ENCODE measurements at places on chromosomes 3 and 15. TPM values are rescaled to one million over a fixed set of nuclear protein-coding genes. Genes with fewer than 3 reads are reported as not detected.

The ITGA11 gene
- 2.0 TPM for total RNA-seq

The PXYLP1 gene
- 40.3 TPM for total RNA-seq

DNA sequence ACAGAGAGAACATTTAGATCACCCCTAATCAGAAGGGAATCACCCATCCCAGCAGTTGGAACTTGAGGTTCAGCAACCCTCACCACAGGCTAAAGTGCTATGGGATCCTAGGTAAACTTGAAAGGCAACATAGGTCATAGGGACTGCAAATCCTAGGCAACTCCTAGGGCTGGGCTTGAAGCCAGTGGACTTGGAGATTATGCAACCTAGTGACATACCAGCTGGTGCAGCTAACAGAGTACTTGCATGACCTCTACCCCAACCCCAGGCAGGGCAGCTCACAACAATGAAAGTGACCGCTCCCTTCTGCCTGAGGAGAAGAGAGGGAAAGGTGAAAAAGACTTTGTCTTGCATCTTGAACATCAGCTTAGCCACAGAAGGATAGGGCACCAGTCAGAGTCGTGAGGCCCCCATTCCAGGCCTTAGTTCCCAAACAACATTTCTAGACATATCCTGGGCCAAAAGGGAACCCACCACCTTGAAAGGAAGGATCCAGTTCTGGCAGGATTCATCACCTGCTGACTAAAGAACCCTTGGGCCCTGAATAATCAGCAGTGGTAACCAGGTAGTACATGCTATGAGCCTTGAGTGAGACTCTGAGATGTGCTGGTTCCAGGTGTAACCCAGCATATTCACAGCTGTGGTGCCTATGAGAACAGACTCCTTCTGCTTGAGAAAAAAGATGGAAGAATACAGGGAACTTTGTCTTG is 37.6 kb upstream of the FBN1 start:
- no peaks in the 10 kb centered on the region for H3K36me3 ChIP-seq
- H3K27ac ChIP-seq: no peak overlapping the region
- no peak for DNase-seq
- no peaks in the 10 kb centered on the region for H3K4me1 ChIP-seq
- H3K27me3 ChIP-seq: no peaks in the 10 kb centered on the region

DNA sequence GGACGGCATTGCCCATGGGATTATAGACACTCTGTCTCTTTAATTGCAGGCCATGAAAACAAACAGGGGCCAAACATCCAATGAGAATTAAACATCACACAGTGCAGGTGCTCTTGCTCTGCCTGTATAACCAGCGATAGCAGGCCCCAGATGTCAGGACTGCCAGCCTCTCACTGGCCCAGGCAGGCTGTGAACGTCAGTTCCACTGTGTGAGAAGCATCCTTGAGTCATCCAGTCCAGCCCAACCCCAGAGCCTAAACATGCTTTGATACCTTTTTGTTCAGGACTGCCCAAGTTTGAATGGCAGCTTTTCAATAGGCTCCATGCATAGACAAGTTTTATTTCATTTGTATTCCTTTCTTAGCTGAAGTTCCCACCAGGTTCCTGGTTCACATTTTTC is 189.8 kb downstream of the SLCO3A1 start:
- no peak for DNase-seq
- no peaks in the 10 kb centered on the region for H3K36me3 ChIP-seq
- H3K27me3 ChIP-seq: no peaks in the 10 kb centered on the region
- no peak overlapping the region for H3K27ac ChIP-seq

- H3K4me1 ChIP-seq: no peaks in the 10 kb centered on the region
- no peak overlapping the region for H3K4me3 ChIP-seq
- no peak overlapping the region for H3K27ac ChIP-seq
- no peaks in the 10 kb centered on the region for H3K27me3 ChIP-seq
- DNase-seq: no peak
- H3K36me3 ChIP-seq: no peaks in the 10 kb centered on the region
These were observed 31.2 kb downstream of the RYR3 start for GRCh38 chr15:33341953-33342352.

Data from naive thymus-derived CD4-positive, alpha-beta T cell (primary cell).